ENCODE measurements at places on chromosomes 1 and 21. TPM values are rescaled to one million over a fixed set of nuclear protein-coding genes. Genes with fewer than 3 reads are reported as not detected.

HAO2 gene
- not detected for total RNA-seq

CD1E gene
- total RNA-seq: 0.99 TPM

GOLPH3L gene
- total RNA-seq: 38.6 TPM

IGFN1 gene
- total RNA-seq: not detected

NEXN gene
- 34.1 TPM for total RNA-seq

MEF2D gene
- 10.5 TPM for total RNA-seq

WNT4 gene
- 4.8 TPM for total RNA-seq

AK5 gene
- not detected for total RNA-seq

ADORA1 gene
- total RNA-seq: 0.66 TPM

KAZN gene
- total RNA-seq: 32.8 TPM

WNT9A gene
- 3.2 TPM for total RNA-seq

NCAM2 gene
- not detected for total RNA-seq

DNA sequence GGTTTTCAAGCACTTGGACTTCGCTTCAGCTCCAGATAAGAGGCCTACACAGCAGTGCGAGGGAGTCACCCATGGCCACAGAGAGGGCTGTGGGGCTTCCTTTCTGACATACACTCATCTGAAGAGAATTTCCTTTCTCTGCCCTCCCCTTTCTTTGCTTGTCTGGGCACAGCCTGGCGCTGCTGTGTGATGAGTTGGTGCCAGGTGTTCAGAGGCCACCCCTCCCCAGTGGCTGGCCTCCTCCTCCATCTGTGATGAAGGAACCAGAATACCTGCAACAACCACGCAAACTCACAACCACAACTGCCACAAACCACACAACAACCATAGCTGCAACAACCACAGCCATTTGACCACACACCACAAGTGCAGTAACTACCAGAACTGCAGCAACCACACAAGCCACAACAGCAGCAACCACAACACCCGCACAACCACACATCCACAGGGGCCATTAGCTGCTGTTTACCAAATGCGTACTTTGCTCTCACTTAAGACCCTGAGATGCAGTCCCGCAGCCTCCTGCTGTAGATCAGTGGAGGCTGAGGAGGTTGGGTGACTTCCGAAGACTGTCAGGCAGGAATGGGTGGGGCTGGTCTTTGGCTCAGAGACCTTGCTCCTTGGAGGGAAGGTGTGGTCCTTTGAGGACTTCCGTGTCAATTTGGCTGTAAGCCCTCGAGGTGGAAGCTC, 71.1 kb downstream of the IER5 start:
- H3K4me1 ChIP-seq: peaks cover 10% of the 10 kb centered on the region
- peak overlapping the region; percentile 48 for H3K27ac ChIP-seq
- no peak for DNase-seq
- no peaks in the 10 kb centered on the region for H3K27me3 ChIP-seq
- H3K36me3 ChIP-seq: no peaks in the 10 kb centered on the region

DNA sequence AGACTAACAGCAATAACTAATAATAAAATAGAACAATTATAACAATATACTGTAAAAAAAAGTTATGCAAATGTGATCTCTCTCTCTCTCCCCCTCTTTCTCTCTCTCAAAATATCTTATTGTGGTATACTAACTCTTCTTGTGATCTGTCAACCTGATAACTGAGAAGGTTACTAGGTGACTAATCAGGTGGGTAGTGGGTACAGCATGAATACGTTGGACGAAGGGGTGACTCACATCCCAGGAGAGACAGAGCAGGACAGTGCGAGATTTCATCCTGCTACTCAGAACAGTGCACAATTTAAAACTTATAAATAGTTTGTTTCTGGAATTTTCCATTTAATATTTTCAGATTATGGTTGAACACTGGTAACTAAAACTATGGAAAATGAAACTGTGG, 257.5 kb downstream of the LRRC40 start:
- no peaks in the 10 kb centered on the region for H3K4me1 ChIP-seq
- H3K4me3 ChIP-seq: no peak overlapping the region

GRCh38 chr1:7960165-7960564, 1.3 kb upstream of the PARK7 start:
- no peak for DNase-seq
- H3K4me1 ChIP-seq: peaks cover 7% of the 10 kb centered on the region
- H3K4me3 ChIP-seq: no peak overlapping the region
- peaks cover 5% of the 10 kb centered on the region for H3K36me3 ChIP-seq
- H3K27me3 ChIP-seq: no peaks in the 10 kb centered on the region

- H3K27me3 ChIP-seq: no peaks in the 10 kb centered on the region
- no peak overlapping the region for H3K4me3 ChIP-seq
- DNase-seq: no peak
- H3K4me1 ChIP-seq: no peaks in the 10 kb centered on the region
- no peak overlapping the region for H3K27ac ChIP-seq
Observed at GRCh38 chr1:80365359-80366021, 1359.0 kb upstream of the ADGRL4 start.

GRCh38 chr1:44272992-44273391, 59.7 kb downstream of the DMAP1 start:
- DNase-seq: no peak
- no peaks in the 10 kb centered on the region for H3K36me3 ChIP-seq
- no peaks in the 10 kb centered on the region for H3K4me1 ChIP-seq
- H3K4me3 ChIP-seq: no peak overlapping the region
- H3K27ac ChIP-seq: no peak overlapping the region

DNA sequence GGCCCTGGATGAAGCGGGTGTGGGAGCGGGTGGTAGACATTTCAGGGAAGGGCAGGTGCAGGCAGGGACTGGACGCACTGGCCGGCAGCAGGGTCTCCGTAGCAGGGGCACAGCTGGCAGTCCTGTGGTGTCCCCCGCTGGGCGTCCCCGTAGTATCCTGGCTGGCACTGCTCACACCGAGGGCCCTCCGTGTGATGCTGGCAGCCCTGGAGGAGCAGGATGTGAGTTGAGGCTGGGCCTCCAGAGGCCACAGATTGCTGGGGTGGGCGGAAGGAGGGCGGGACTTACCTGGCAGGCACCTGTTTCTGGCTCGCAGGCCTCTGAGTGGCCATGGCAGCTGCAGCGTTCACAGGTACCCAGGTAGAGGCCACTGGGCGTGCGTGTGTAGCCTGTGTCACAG, 62.3 kb downstream of the LDLRAD2 start:
- no peak overlapping the region for H3K27ac ChIP-seq
- DNase-seq: no peak
- H3K27me3 ChIP-seq: no peaks in the 10 kb centered on the region
- H3K36me3 ChIP-seq: peaks cover 100% of the 10 kb centered on the region

DNA sequence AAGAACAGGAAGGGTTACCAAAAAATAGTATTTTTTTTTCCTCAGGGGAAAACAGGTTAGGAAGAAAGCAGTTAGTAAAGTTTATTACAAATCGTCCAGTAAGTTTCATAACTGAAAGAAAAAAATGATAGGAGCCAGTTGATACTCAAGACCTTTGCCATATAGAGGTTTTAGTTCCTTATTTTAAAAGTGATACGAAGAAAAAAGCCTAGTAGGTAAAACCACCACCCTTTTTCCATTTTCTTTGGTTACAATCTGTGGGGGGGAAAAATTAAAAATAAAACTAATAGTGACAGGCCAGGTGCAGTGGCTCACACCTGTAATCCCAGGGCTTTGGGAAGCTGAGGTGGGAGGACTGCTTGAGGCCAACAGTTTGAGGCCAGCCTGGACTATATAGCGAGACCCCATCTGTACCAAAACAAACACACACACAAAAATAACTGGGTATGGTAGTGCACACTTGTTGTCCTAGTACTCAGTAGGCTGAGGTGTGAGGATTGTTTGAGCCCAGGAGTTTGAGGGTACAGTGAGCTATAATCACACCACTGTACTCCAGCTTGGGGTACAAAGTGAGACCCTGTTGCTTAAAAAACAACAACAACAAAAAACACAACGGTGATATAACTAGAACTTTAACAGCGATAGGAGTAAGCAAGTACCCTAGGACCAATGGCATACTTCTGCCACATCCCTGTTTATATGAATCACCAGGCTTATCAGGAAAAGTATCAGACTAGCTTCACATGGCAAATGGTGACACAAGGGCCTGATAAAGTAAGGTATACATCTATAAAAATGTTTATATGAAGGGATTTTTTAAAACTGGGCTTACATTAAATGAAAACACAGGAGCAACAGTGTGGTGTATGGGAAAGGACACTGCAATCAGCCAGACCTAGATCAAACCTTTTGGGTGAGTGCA, 5.4 kb downstream of the TMEM59 start:
- H3K27me3 ChIP-seq: no peaks in the 10 kb centered on the region
- DNase-seq: no peak
- H3K36me3 ChIP-seq: peaks cover 9% of the 10 kb centered on the region
- H3K27ac ChIP-seq: no peak overlapping the region

- no peak for DNase-seq
- no peaks in the 10 kb centered on the region for H3K36me3 ChIP-seq
- no peaks in the 10 kb centered on the region for H3K4me1 ChIP-seq
Observed at GRCh38 chr1:53371851-53372250, 44.0 kb upstream of the LRP8 start.

- H3K27ac ChIP-seq: peak overlapping the region; percentile 56
- H3K4me1 ChIP-seq: peaks cover 48% of the 10 kb centered on the region
- H3K27me3 ChIP-seq: no peaks in the 10 kb centered on the region
- peak overlapping the region; percentile 31 for H3K4me3 ChIP-seq
- no peaks in the 10 kb centered on the region for H3K36me3 ChIP-seq
Observed at GRCh38 chr1:108817016-108817415, 39.9 kb downstream of the AKNAD1 start.

DNA sequence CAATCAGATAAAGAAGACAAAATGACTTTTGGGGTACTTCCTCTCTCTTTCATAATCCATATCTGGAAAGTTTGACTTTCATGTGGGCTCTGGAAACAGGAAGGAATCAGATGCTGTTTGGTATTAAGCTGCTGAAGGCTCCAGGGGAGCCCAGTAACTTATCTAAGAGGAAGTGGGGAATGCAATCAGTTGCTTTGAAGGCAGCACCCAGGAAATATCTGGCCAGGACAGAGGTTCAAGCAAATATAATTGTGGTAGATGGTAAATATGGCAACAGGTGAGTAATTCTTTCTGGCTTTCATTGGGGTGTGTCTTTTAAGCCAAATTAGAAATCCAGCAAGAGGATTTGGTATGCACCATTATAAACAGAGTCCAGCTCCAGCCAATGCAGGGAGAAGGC, 44.4 kb downstream of the COLGALT2 start:
- H3K4me1 ChIP-seq: no peaks in the 10 kb centered on the region
- no peak overlapping the region for H3K27ac ChIP-seq
- H3K27me3 ChIP-seq: no peaks in the 10 kb centered on the region

- peaks cover 12% of the 10 kb centered on the region for H3K4me1 ChIP-seq
- no peak for DNase-seq
- H3K4me3 ChIP-seq: no peak overlapping the region
Observed at GRCh38 chr1:94271373-94271772, 34.0 kb upstream of the ARHGAP29 start.

GRCh38 chr1:151992303-151993083, 1.2 kb downstream of the S100A10 start:
- H3K27ac ChIP-seq: peak overlapping the region; percentile 98
- no peaks in the 10 kb centered on the region for H3K36me3 ChIP-seq
- peak; percentile 36 for DNase-seq
- peak overlapping the region; percentile 82 for H3K4me3 ChIP-seq

- H3K4me1 ChIP-seq: peaks cover 16% of the 10 kb centered on the region
- peak overlapping the region; percentile 25 for H3K4me3 ChIP-seq
- H3K27me3 ChIP-seq: no peaks in the 10 kb centered on the region
- H3K27ac ChIP-seq: peak overlapping the region; percentile 93
Observed at GRCh38 chr1:173122958-173123852, 72.5 kb upstream of the TNFSF18 start.

- H3K27me3 ChIP-seq: no peaks in the 10 kb centered on the region
- H3K36me3 ChIP-seq: no peaks in the 10 kb centered on the region
- no peak overlapping the region for H3K27ac ChIP-seq
- DNase-seq: no peak
- no peak overlapping the region for H3K4me3 ChIP-seq
Observed at GRCh38 chr1:36807262-36807661, 227.1 kb downstream of the GRIK3 start.

DNA sequence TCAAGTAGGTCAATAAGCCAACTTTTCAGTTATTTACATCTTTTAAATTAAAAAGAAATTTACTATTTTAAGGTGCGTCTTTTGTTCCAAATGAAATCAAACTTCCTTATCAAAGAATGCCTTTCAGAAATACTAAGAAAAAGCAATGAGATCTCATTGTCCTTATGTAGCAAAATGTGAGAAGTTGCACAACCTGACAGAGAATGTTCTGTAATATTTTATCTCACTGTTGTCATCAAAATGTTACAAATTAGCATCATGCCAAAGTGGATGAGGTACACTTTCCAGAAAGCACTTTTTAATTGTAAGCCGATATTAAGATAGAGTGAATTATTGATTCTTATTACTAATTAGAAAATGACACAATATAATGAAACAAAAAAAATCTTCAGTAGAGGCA, 50.4 kb downstream of the KCNT2 start:
- H3K4me1 ChIP-seq: no peaks in the 10 kb centered on the region
- no peaks in the 10 kb centered on the region for H3K36me3 ChIP-seq
- H3K27me3 ChIP-seq: no peaks in the 10 kb centered on the region
- no peak overlapping the region for H3K27ac ChIP-seq
- DNase-seq: no peak

DNA sequence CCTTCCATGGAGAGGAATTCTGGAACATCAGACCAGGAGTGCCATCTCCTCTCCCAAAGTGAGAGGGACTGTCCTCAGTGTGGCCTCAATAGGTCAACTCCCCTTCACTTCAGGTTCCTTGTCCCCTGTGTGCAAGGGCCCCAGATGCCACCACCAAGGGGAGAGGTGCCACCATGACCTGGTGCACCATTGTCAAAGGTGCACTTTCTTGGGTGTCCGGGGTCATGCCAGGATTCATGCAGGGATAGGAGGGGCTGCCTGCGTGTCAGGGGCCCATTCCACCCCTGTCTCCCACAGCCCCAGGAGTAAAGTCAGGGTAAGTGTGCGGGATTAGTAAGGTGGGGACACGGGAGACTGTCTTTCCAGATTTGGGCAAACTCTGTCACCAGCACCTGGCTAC, 21.4 kb upstream of the EPHA2 start:
- peaks cover 100% of the 10 kb centered on the region for H3K4me1 ChIP-seq
- peak overlapping the region; percentile 91 for H3K27ac ChIP-seq
- no peaks in the 10 kb centered on the region for H3K36me3 ChIP-seq
- H3K4me3 ChIP-seq: no peak overlapping the region

DNA sequence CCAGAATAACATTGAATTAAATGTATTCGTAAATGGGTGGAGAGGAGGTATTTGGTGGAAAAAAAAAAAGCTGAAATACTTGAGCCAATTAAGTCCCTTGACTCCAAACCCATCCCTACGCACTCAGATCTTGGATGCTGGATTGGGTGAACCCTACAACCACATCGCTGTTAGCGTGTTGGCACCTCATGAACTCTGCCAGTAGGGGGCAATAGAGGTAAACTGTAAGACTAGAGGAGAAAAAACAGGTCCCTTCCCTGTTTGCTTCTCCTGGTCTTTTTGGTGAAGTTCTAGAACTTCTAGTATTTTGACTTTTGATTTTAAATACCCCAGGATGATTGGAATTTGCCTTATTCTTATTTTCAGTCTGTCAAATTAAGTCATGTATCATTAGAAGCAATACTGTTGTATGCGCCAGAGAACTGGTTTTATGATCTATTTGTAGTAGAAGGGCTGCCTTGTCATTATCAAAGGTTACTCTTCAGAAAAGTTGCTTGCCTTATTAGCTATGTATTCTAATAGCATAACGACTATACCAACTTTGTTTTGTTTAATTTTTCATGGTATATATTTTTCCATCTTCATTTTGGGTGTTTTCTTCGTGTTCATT, 1.9 kb upstream of the OR13G1 start:
- H3K4me1 ChIP-seq: no peaks in the 10 kb centered on the region
- H3K27ac ChIP-seq: no peak overlapping the region
- DNase-seq: no peak
- H3K4me3 ChIP-seq: no peak overlapping the region

All from esophagus squamous epithelium (tissue), 5 donors.